PC-9 (cell line): ENCODE measurements at places on chromosomes 2 and 18. TPM values are rescaled to one million over a fixed set of nuclear protein-coding genes. Genes with fewer than 3 reads are reported as not detected.

DNA sequence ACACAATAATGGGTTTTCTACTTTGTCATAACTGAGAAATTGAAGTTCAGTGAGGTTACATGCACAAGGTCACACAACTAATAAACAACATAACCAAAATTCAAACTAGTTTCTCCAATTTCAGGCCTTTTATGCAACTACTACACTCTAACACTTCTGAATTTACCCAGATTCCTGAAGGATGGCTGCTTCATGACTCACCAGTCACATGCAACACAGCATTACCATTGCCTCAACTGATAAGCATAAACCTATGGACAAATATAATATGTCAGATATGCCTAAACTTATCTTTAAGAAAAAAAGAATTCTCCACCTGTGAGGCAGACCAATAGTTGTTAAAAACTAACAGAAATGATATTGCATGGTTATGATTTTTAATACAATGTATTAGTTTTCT is 586.5 kb upstream of the SLC8A1 start:
- no peak for DNase-seq

DNA sequence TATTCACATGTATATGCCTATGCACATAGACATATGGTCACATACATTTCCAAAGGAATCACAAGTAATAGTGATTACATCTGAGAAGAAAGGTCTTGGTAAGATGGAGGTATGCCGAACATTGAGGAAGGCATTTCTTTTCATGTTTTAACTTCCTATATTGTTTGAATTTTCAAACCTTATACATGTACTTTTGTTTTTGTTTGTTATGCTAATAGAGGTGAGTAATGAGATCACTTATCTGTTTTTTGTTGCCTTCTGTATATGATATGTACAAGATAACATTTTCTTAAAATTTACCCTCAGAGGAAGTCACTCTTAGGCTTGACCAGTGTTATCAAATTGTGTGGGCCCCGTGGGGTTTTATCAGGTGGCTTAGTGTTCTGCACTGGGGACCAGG is 166.5 kb upstream of the OTX1 start:
- DNase-seq: no peak

DNA sequence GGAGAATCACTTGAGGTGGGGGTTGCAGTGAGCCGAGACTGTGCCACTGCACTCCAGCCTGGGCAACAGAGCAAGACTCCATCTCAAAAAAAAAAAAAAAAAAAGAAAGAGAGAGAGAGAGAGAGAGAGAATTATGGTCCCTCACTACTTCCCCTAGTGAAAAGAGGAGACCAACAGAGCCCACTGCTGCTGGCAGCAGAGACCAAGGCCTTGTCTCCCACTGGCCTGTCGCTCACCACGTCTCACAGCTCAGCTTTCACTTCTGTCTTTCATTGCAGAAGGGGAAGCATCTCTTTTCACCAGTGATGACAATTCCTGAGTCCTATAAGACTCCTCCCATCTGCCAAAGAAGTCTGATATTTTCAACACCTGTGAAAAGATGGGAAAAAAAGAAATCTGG is 81.3 kb downstream of the CLHC1 start:
- DNase-seq: no peak

DNA sequence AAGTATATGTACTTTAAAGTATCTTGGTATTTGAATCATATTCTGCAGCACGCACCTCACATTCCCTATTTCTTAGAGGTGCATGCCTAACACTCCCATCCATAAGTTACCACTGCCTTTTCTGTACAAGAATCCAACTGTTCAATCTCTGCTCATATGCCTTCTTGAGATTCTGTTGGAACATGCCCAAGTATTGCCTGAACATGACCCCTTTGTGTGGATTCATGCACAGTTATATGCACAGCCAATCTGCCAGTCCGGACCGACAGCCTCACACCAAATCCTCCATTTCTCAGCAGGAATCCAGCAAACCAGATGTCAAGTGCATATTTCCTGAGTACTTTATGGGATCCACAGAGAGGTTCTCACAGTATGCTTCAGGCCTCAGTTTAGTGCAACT is 222.0 kb downstream of the TMEM182 start:
- no peak for DNase-seq

- peak; percentile 92 for DNase-seq
These were observed 4.6 kb upstream of the ARID5A start for GRCh38 chr2:96531872-96532505.

- DNase-seq: no peak
These were observed 136.1 kb downstream of the ST6GAL2 start for GRCh38 chr2:106749823-106750222.

GRCh38 chr2:169086893-169087467 is 17.6 kb downstream of the DHRS9 start:
- DNase-seq: peak; percentile 86

Gene FAM237A
- not detected in 2 replicates for total RNA-seq

Gene ASXL3
- total RNA-seq: not detected in 2 replicates
